ENCODE measurements at places on chromosomes 6 and 20.
A peak's percentile ranks its signal among the peaks of the same experiment; 100 is the strongest.

- no peak for DNase-seq
Measured at GRCh38 chr20:48260129-48260756, 475.0 kb upstream of the SULF2 start.

DNA sequence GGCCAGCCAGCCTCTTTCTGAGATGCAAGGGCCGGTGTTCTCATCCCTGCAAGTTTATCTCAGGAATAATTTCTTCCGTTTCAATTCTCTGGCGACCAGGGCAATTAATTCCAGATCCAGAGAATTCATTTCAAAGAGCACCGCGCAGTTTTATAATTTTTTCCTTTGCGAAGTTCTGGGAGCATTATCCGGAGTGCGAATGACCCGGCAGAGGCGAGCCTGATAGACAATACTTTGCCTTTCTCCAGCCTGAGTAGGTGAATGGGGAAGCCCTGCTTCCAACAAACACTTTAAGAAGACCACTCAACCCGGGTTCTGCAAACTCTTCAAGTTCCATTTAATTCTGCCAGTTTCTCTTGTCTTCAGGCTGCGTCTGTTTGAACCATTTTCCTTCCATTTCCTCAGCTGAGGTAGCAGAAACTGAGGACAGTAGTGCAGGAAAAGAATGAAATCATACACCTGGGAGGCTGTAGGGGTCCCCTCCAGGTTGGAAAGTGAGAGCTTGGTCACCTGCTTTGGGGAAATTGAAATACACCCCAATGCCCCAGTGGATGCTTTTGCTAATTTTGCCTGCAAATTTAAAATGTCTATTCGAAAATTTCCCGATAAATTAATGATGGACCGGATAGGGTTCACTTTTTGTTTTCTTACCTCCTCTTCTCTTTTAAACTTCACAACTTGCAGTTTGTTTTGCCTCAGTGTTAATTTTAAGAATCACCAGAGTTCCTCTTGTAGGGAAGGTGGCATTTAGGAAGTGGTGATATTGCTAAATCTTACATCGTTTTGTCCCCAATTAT lies 1.1 kb downstream of the VGLL2 start:
- DNase-seq: peak; percentile 12

DNA sequence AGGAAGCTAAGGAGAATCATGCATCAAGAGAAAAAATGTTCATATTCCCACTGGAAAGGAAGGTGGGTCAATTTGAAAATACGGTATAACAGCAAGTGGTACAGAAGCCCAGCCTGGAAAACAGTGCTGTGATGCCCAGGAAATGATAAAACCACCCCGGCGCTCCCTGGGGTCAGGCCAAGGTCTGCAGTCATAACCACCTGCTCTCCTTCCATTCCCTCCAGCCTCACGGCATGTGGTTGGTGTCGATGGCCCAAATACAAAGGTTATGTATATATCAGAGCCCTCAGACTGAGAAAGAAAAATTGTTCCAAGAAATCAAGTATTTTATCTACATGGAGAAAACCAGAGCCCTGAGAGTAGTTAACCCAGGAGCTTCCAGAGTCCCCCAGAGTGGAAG lies 208.1 kb upstream of the CDYL start:
- DNase-seq: no peak

- no peak for DNase-seq
Measured at GRCh38 chr6:123641497-123641896, 4.7 kb upstream of the TRDN start.

GRCh38 chr6:132490024-132490423 lies 22.9 kb downstream of the STX7 start:
- DNase-seq: peak; percentile 90

DNA sequence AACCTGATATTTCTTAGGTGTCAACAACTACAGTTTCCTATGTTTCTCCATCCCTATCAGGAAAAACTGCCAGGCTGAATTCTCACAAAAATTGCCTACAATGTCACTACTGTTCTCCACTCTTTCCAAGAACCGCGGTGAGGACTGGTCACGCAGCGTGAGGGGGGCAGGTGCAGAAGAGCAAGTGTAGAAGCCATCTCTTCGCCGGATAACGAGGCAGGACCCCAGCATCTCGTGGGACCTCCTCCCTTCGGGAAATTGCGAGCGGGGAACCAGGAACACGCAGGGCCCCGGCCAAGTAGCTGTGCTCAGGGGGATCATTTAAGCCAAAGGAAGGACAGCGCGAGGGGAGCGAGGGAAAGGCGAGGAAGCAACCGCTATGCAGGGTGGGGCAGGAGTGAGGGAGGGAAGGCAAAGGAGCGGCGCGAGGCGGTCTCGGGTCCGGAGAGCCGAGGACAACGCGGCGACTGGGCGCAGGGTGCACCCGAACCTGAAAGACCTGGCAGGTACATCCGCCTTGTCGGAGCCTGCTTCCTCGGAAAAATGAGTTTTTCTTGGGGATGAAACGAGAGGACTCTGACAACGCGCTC lies 559 bp downstream of the APMAP start:
- peak; percentile 56 for DNase-seq

GRCh38 chr20:48661575-48662455 lies 166.0 kb downstream of the PREX1 start:
- DNase-seq: no peak

- no peak for DNase-seq
Measured at GRCh38 chr6:142294679-142295078, 7.1 kb upstream of the ADGRG6 start.

GRCh38 chr6:111242452-111242851 lies 155.1 kb downstream of the SLC16A10 start:
- DNase-seq: no peak

GRCh38 chr6:41732591-41733359 lies 2.6 kb downstream of the TFEB start:
- peak; percentile 22 for DNase-seq

DNA sequence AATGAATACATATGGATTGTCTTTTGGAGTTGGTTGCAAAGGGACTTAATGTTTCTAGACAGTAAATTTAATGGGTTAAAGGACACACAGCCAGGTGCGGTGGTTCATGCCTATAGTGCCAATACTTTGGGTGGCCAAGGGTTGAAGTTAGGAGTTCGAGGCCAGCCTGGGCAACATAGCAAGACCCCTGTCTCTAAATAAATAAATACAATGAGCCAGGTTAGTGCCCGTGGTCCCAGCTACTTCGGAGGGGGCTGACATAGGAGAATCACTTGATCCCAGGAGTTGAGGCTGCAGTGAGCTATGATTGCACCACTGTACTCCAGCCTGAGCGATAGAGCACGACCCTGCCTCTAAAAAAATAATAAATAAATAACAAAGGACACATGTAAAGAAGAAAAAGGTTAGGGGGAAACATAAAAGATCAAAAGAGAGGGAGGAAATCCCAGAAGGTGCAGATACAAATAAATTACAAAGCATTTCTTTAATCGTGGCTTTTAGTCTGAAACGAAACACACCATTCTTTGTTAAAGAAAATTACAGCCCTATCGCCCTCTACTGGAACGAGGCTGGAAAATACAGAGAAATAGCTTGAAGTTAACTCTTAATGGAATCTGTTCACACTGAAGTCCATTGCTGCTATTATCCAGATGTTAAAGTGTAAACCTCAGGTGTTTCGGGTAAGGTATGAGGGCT lies 42.6 kb upstream of the SCML4 start:
- DNase-seq: peak; percentile 65

GRCh38 chr6:72956272-72956671 lies 269.0 kb downstream of the KHDC1L start:
- no peak for DNase-seq

DNA sequence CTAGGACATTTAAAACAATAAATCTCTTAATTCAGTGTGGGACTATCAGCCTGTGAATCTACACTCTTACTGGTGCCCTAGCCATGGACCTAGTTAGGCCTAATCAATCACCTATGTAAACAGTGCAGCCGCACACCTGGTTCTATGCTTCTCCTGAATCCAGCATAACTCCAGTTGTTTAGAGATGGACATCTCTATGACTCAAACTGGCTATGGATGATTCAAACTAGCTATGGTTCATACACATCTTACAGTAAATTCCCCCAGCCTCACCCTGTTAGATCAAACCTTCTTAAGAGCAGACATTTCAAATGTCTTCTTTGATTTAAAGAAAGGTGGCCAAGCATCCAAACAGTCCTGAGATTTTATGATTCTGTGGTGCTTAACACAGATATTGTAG lies 34.7 kb downstream of the SLC35B3 start:
- DNase-seq: no peak

DNA sequence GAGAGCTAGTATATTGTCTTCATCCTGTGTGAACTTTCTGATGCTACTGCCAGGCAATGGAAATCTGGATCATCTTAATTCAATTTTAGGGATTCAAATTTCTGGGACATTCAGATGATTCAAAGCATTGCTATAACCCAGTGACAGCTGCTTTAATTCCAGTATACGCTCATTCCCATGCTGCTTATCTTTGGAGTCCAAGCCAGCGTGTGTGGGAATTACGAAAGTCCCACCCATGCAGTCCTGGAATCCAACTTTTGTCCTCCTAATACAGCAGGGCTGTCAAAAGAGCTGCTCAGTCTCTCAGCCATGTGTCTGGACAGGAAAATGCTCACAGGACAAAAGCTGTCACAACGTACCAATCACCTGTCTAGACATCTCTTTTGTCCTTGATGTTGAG lies 219.8 kb downstream of the LAMA2 start:
- no peak for DNase-seq

DNA sequence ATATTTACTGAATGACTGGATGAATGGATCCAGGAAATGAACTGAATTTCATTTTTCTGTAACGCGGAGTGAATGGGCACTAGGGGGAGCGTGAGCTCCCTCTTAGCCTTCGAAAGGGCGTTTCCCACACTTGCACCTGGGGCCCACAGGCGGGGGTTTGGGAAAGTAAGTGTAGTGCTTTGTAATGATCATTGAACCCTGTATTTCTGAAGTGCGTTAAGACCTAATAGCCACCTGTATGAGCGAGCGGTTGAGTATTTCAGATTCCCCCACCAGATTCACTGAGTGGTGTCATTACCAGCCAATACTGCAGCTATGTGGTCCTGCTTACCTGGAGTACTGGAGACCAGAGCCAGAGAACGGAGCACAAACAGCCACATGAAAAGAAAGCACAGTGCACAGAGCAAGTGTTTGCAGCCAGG lies 10.5 kb downstream of the SYTL3 start:
- peak; percentile 41 for DNase-seq

DNA sequence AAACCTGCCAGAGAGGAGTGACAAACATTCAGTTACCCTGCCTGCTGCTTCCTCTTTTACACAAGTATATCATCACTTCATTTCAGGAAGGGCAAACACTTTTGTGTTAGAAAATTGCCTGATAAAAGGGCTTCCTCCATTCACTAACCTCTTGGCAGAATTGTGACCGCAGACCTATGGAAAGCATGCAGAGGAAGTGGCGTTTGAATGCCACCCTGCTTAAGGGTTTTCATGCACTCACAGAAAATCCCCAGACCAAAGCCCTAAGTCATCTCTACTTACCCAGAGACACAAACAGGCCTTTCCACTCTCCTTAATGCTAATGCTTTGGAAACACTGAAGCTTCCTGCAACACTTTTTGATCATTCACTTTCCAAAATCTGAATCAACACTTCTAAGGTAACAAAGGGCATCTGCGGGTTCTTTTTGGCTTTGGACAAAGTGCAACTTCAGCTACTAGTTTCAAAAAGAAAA lies 22.1 kb upstream of the RALGAPA2 start:
- DNase-seq: no peak

- peak; percentile 43 for DNase-seq
Measured at GRCh38 chr6:150800674-150801314, 64.7 kb upstream of the MTHFD1L start.

DNA sequence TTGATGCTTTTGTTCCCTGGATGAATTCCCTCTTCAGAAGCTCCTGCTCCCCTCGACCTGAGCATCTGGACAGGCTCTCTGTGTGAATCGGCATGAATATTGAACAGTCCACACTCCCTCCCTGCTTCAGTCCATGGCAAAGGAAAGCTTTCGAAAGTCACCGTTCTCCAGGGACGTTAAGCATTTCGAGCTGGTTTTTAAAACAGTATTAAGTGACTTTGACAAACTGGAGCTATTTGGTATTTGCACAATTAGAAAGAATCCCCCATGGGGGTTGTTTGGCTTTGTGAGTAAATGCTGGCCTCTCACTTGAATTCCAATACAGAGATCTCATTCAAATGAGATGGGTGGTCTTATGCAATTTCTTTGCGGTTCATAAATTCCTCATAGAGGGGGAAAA lies 85.3 kb upstream of the TIAM2 start:
- DNase-seq: no peak

DNA sequence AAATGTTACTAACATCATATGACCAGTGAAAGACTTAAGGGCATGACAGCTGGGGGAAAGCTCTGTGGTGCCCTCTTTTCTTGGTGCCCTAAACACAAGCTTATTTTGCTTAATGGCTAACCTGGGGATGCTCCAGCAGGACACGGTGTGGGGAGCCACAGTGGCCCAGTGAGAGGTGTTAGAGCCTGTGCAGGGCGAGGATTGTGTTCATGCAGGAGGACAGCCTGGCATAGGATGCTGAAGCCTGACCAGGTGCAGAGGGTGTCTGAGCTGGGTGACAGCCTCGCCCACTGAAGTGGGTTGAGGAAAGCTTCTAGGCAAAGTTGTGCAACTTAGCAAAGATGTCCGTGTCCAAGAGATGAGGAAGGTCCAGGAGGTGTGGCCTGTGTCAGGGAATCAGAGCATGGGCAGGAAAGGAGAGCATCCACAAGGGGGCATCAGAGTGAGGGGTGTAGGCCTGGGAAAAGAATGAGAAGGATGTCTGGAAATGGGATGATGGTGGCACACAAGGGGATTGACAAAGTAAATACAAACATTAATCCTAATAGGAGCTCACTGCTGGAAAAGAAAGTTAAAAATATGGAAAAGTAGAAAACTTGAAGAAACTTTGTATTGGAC lies 33.9 kb downstream of the SLC17A4 start:
- DNase-seq: peak; percentile 70

- no peak for DNase-seq
Measured at GRCh38 chr6:119138906-119139541, 60.6 kb upstream of the FAM184A start.

GRCh38 chr6:70823651-70824050 lies 133.2 kb downstream of the B3GAT2 start:
- DNase-seq: no peak

GRCh38 chr6:112298816-112299281 lies 44.5 kb upstream of the LAMA4 start:
- peak; percentile 93 for DNase-seq

GRCh38 chr6:46998436-46999017 lies 43.6 kb downstream of the ADGRF1 start:
- DNase-seq: no peak

GRCh38 chr6:109059153-109059552 lies 35.5 kb downstream of the SESN1 start:
- DNase-seq: peak; percentile 58

- peak; percentile 30 for DNase-seq
Measured at GRCh38 chr6:154806804-154807203, 73.6 kb downstream of the SCAF8 start.

GRCh38 chr20:19886661-19887288 lies 128.7 kb downstream of the RIN2 start:
- DNase-seq: no peak

DNA sequence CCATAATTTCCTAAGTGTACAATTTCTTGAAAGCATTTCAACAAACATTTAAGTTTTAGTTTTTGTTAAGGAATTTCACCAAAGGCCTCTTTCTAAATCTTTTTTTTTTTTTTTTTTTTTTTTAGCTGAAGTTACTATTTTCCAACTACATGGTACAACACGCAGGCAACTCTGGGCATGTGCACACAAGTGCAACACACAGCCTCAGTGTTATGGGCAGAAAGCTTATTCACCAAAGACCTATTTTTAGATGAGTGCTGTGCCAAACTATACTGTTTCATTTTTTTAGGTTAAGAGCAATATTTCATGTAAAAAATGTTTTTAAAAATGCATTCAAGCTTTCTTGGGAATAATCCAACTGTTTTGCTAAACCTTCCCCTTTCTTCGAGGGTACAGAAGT lies 42.0 kb upstream of the MAP3K4 start:
- DNase-seq: no peak

- DNase-seq: no peak
Measured at GRCh38 chr6:3525915-3526314, 69.1 kb upstream of the SLC22A23 start.

All from GM23248 (cell line).